ENCODE measurements at places on chromosomes 7 and 10.

GRCh38 chr7:26485367-26485934 lies 193.8 kb downstream of the SNX10 start:
- no peak for DNase-seq

GRCh38 chr7:33500703-33501701 lies 371.6 kb downstream of the BBS9 start:
- no peak for DNase-seq

DNA sequence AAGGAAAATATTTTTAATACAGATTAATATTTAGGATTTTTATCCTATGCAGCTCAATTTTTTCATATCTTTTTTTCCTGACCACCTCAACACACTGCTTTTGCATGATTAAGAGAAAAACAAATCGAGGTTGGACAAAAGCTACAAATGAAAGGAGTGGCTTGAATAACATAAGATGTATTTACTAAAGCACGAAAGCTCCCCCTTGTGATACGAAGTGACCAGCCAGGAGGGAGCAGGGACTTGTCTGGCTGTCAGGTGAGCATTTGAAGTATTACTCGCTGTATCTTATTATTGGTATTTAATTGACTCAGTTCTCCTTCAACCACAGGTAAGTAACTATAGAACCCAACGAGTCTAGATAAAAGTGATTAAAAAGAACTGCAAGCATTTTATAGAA lies 265.2 kb upstream of the PHF14 start:
- DNase-seq = peak; percentile 31

- DNase-seq = peak; percentile 64
These were observed 49.7 kb downstream of the BZW2 start for GRCh38 chr7:16695621-16696237.

DNA sequence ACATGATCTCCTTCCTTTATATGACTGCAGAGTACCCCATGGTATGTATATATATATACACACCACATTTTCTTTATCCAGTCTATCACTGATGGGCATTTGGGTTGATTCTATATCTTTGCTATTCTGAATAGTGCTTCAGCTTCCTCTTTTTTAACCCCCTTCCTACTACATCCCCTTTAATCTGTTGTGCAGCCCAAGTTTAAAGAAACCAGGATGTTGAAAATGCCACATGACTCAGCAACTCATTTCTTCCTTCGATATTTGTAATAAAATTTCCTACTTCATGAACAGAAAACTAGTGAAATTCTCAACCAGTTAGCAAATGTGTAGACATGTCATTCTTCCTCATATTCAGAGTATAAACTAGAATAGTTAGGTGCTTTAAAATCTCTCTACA lies 1245.7 kb upstream of the SORCS1 start:
- no peak for DNase-seq

GRCh38 chr7:4246536-4246935 lies 435.6 kb upstream of the FOXK1 start:
- no peak for DNase-seq

- DNase-seq = no peak
These were observed 22.7 kb downstream of the INPP5A start for GRCh38 chr10:132560241-132560731.

GRCh38 chr7:150620617-150621371 lies 11.4 kb downstream of the GIMAP6 start:
- DNase-seq = no peak

DNA sequence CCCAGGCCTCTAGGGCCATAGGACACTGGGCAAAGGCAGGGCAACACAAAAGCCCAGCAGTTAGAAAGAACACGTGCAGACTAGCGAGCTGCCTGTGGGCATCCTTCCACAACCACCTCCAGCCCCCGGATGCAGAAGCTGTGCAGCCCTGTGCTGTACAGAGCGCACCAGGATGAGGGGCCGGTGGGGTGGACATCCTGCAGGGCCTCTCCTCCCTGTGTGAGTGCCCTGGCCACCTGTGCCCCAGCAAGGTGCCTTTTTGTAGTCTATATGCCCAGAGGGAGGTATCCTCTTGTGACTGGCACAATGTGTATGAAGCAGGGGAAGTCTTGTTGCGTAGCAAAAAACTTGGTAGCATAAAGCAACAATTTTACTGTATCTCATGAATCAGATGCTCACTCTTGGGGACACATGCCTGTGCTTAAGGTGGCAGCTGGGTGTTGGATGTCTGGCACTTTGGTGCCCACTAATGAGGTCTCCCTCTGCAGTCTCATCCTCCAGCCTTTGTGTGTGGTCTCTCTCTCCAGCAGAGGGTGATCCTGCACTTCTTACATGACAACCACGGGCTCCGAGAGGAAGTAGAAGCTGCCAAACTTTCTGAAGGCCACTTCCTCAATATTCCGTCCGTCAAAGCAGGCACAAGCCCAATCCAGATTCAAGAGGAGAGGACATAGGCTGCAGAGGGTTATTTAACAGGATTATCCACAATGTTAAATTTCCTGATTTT lies 8.7 kb downstream of the NCAPG2 start:
- DNase-seq = peak; percentile 81

DNA sequence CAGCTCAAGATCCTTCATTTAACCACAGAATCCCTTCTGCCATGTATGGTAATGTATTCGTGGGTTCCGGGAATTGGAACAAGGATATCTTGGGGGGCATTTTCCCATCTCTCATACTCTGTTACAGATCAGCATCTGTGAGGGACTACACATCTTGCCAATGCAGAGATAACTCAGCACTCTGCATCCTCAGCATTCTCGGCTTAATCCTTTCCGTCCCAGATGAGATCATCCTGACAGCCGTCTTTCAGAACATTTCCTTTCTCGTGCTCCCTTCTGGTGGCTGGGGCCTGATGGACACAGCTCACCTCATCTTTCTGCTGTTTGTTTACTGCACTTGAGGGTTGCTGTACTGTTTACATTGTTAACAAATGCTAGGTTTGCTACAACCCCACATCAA lies 25.3 kb downstream of the FKBP6 start:
- DNase-seq = no peak

DNA sequence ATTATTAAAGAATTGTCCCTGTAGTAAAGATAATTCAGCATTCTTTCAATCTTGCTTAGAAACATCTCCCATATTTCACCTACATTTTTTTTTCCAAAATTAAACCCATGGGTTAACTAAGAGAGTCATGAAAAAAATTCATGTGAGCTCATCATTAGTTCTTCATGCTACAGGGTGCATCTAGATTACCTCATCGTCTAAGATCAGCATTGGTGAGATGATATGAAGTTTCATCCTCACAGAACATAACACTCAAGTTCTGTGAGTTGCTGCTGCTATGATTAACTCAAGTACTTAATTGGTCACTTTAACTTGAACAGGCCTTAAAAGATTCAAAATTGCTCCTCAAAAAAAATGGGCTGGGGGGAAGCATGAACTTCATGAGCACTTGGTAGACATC lies 50.0 kb downstream of the RAB11FIP2 start:
- no peak for DNase-seq

DNA sequence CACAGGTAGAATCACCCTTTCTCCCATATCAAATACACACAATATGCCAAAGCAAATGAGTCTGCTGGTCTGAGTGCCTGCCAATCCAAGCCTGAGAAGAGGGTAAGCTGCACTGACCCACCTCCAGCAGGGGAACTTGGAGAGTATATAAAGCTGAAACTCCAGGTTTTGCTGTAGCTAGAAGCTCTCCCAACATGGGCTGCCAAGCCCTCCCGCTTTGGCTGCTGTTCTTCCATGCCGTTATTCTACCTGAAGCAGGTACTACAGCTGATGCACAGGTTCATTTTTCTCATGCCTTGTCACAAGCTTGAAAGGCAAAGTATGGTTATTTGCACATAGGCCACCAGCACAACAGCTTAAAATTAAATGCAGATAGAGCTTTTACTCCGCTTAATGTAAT lies 21.5 kb upstream of the C10orf120 start:
- DNase-seq = no peak

GRCh38 chr10:65123120-65123519 lies 1601.9 kb downstream of the REEP3 start:
- no peak for DNase-seq

GRCh38 chr7:77797734-77798393 lies 370 bp downstream of the TMEM60 start:
- no peak for DNase-seq

DNA sequence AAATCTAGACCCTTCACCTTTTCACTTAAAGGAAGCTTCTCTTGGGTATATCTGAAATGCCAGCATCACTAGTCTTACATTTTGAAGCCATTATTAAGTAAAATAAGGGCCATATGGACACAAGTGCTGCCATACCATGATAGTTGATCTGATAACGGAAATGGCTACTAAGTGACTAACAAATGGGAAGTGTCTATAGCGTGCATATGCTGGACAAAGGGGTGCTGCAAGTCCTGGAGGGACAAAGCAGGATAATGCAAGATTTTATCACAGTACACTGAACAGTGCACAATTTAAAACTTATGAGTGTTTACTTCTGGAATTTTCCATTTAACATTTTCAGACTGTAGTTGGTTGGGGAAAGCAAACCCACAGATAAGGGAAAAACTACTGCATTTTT lies 117.9 kb downstream of the ELMO1 start:
- DNase-seq = no peak

DNA sequence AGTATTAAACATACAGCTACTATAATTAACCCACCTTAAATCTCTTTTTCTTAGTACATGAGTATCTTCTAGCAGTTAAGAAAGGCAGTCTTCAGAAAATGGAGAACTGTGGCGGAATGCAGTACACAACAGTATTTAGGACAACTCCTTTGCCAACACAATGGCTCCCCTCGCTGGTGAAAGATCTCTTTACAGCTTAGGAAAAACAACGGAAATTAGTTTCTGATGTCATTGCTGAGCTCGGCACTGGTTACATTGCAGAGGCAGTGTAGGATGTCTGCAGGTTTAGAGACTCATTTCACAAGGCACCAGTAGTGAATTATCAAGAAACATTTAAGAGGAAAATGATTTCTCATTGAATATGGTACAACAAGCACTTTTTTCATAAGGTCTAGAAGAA lies 43.4 kb downstream of the GLRX3 start:
- peak; percentile 54 for DNase-seq

DNA sequence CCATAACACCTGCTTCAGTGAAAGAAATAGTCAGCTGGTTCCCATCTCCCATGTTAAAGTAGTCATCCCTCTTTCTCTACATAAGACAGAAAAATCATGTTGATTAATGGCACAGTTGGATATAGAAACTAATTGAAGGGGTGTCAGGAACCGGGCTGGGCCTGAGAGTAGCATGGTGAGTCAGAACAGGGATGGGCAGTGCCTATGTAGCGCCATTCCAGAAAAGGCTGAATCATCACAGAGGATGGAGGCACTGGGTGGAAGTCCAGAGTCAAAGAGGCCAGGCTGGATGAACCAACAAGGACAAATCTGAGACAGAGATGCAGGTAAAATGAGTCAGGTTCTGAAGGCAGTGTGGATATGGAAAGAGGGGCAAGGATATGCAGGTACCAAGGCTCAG lies 201.2 kb downstream of the LHFPL3 start:
- no peak for DNase-seq

DNA sequence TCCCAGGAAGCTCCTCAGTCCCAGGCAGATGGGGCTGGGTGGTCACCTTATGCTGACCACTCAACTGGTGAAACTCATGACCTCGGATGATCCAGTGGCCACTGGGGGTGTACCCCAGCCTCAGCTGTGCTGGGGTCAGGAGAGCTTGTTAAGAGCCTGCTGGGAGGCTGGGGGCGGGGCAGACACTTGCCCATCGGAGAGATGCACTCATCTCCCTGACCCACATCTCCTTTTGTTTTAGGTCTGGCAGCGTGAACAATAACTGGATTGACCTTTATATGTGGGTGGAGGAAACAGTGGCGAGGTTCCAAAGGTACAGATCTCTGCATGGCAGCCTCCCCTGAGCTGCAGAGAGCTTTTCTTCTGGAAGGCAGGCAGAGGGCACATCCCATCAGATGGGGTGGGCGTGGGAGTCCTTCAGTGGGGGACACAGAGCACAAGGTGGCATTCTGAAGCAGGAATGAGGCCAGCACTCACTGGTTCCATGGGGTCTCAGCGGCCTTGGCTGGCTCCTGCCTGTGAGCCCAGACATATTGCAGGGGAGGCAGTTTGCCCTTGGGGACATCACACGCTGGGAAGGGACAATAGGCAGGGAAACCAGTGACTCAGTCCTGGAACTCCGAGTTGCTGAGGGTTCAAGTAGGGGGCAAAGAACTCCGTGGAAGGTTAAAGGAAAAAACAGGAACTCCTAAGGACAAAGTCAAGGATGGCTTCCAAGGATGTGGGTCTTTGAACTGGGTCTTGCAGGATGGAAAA lies 5.2 kb downstream of the ANTXRL start:
- DNase-seq = no peak

- no peak for DNase-seq
These were observed 156.8 kb upstream of the LYZL1 start for GRCh38 chr10:29131952-29132547.

- no peak for DNase-seq
These were observed 8.0 kb downstream of the PLEKHA8 start for GRCh38 chr7:30036220-30036619.

DNA sequence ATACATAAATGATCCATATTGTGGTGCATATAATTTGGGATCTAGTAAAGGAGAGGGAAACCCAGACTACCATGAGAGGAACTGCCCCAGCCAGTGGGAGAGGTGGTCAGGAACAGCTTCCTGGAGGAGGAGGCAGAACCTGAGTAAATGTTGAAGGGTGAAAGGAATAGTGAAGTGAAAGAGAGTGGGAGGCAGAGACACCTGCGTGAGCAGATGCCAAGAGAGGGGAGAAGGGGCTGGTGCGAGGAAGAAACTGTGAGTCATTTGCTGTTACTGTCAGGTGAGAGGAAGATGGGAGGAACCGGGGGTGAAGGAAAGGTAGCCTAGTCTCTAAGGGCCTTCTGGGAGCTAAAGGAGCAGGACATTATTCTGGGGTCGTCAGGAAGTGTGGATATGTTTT lies 294.8 kb downstream of the GRID1 start:
- DNase-seq = no peak

- DNase-seq = no peak
These were observed at the start of gene SFTPA1 for GRCh38 chr10:79610601-79611191. Gene SFTPA1, plus strand, starts transcription at chr10:79610939. Its CDS starts 887 bp downstream, at chr10:79611826.

DNA sequence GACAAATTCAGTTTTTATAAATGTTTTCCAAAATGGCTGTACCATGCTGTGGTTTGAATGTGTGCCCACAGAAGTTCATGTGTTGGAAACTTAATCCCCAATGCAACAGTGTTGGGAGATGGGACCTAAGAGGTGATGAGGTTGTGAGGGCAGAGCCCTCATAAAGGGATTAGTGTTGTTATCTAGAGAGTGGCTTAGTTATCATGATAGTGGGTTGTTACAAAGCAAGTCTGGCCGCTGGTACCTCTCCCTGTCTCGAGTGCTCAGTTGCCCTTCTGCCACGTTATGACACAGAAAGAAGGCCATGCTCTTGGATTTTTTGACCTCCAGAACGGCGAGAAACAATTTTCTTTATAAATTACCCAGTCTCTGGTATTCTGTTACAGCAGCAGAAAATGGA lies 119.0 kb downstream of the BTAF1 start:
- DNase-seq = no peak

DNA sequence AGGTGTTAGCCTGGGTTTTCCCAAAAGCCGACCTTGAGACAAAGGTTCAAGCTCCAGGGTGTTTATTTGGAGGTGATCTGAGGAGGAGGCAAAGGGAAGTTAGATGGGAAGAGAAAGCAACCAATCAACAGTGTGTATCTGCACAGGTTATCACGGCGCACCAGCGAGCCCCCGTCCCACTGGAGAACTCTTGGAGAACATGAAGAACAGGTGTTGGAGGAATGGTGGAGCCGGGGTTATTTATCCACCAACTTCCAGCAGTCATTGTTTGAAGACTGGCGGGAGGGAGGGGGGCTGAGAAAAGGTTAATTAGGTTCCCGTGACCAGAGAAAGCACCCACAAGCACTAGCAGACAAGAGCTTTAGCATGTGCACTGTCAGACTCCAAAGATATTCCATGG lies 282.5 kb upstream of the FOXK1 start:
- no peak for DNase-seq

GRCh38 chr10:2782265-2782664 lies 285.1 kb upstream of the PFKP start:
- no peak for DNase-seq

Data from NCI-H460 (cell line).